ENCODE measurements at places on chromosomes 3 and 15. TPM values are rescaled to one million over a fixed set of nuclear protein-coding genes. Genes with fewer than 3 reads are reported as not detected.

NANOGP8 gene
- total RNA-seq = not detected

ZKSCAN7 gene
- total RNA-seq = not detected

PRTG gene
- 8.6 TPM for total RNA-seq

CCNB2 gene
- 93.0 TPM for total RNA-seq

FAM174B gene
- total RNA-seq = 9.1 TPM

GRAMD1C gene
- 0.52 TPM for total RNA-seq

CCR2 gene
- not detected for total RNA-seq

ZFAND6 gene
- 106 TPM for total RNA-seq

IGF2BP2 gene
- 17.1 TPM for total RNA-seq

KNG1 gene
- total RNA-seq = not detected

SKOR1 gene
- not detected for total RNA-seq

AGBL1 gene
- not detected for total RNA-seq

KLHL40 gene
- total RNA-seq = not detected

ZNF502 gene
- 2.2 TPM for total RNA-seq

AMT gene
- total RNA-seq = 0.36 TPM

SAXO2 gene
- 0.99 TPM for total RNA-seq
